ENCODE measurements at places on chromosomes 12 and 14. TPM values are rescaled to one million over a fixed set of nuclear protein-coding genes. Genes with fewer than 3 reads are reported as not detected.
A peak's percentile ranks its signal among the peaks of the same experiment; 100 is the strongest.

DNA sequence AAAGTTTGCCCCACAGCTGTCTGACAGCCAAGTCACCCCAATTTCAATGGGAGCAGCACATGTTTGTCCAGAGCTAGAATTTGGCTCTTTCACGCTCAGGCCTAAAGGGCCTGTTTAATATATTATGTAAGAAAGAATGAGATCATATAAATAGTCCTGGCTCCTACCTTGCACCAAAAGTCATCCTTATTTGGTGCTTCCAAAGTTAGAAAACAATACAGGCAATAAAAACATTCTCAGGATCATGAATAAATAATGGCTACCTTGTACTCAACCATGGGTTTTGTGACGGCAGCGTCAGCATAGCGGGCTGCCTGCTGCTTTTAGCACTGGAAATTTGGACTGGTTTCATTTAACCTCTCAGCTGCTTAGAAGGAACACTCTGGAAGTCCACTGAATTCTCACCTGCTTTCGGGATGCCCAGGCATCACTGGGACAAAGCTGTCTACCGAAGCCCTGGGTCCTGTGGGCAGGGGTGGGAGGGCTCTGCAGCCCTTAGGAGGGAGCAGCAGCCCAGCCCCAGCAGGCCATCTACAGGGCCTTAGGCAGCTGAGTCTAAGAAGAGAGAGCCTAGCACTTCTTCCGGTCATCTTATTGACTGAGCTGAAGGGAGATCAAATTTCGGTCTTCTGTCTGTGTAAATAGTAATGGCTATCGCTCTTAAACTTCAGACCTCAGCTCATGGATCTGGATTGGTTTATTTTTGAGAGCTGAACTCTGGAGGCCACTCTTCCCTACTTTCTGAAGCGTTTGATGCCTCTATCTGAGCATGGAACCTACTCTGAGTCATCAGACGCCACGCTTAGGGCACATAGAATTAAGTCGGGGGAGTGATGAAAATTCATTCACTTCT, 106.5 kb downstream of the SAMD4A start:
- peak; percentile 1 for ATAC-seq

- peak; percentile 32 for ATAC-seq
Observed at GRCh38 chr12:26723379-26724308, 109.3 kb downstream of the ITPR2 start.

- no peak for ATAC-seq
Observed at GRCh38 chr12:66984962-66985361, 284.2 kb upstream of the CAND1 start.

- ATAC-seq, result no peak
Observed at GRCh38 chr14:75340921-75341320, 62.3 kb downstream of the FOS start.

KCNA5 gene
- total RNA-seq, result 0.54 TPM
